Occipital lobe (tissue), 3 donors: ENCODE measurements at places on chromosomes 3 and 15. TPM values are rescaled to one million over a fixed set of nuclear protein-coding genes. Genes with fewer than 3 reads are reported as not detected.

EFCAB12 gene
- 0.16 TPM for total RNA-seq

EPHA3 gene
- 349 TPM for total RNA-seq

CORO2B gene
- total RNA-seq, result 19.8 TPM

ARGFX gene
- not detected for total RNA-seq

ARHGEF26 gene
- total RNA-seq, result 9.0 TPM

CTDSPL gene
- total RNA-seq, result 13.1 TPM

CCR1 gene
- total RNA-seq, result 1.7 TPM
